ENCODE measurements at places on chromosomes 11 and 22.
A peak's percentile ranks its signal among the peaks of the same experiment; 100 is the strongest.

- DNase-seq = no peak
These were observed 131.8 kb downstream of the UVRAG start for GRCh38 chr11:75946531-75947530.

DNA sequence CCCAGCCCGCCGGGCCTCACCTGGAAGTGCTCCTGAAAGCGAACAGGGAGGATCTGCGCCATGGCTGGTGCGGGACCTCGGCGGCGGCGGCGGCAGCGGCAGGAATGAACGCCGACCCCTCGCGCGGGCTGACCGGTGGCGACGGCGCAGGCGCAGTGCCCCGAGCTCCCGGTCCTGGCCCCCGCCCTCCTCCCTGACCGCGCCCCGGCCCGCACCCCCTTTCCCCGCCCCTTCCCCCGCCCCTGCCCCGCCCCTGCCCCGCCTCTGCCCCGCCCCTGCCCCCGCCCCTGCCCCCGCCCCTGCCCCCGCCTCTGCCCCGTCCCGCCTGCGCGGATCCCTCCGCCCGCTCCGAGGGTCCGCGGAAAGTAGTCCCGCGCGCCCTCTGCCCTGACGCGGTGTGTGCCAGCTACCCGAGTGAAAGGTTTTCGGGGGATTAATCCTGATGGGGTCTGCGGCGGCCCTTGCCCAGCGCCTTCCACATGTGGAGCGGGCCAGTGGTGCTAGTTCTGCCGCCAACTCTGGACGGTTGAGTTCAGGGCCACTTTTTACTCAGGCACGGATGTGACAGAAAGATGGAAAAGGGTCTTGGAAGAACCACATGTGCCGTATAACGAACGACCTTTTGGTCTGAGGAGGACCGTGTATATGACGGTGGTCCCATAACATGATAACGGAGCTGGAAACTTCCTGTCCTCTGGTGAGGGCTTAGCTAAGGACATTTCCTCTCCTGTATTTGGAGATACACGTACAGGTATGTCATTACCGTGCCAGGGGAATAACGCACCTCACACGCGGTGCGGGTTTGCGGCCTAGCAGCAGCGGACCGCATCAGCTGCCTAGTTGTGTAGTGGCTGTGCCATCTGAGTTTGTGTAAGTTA lies at the start of gene CLTCL1:
CLTCL1 (minus strand) TSS at position 140 of the 878 bp plus-strand sequence; CDS start at position 62, 78 bp downstream.
- peak; percentile 94 for DNase-seq

- no peak for DNase-seq
These were observed 43.6 kb downstream of the MRE11 start for GRCh38 chr11:94450048-94450447.

DNA sequence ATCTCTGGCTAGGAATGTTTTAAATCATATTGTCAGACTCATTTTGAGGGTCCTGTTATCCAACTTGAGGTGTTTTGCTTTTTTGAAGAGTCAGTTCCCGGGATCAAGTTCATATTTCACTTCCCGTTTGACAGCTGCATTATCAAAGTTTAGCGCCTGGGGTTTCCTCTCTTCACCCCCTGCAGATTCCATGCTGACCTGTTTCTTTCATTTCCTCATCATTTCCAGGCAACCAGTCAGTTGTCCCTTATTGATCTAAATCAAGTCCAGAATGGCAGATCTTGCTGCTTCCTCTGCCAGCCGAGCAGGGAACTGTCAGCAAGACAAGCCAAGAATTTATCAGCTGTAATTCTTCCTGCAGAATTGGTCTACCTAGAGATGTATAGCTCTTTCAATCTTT lies 197.6 kb upstream of the SYN3 start:
- no peak for DNase-seq

DNA sequence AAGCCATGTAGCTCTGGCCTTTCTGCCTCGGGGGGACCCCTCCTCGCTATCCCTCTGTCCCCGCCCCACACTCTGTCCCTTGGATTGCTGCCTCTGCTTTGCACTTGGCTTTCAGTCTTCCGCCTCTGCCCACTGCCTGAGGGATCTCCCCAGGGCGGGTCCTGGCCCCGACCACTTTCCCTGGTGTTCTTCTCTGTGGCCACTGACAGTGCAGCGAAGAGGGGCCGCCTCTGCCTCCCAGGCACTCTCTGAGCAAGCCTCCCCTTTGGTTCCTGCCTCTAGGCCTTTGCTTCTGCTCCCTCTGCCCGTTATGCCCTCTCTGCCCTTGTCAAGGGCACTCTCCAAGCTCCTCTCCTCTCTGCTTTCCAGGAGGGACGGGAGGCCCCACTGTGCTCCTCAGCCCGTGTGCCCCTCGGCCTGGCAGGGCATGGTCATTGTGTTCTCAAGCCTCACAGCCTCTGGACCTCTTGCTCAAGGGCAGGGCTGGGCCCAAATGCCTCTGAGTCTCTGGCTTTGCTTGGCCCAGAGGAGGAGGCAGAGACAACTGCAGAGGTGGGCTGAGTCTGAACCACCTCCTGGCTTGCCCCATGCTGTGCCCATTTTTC lies 5.5 kb upstream of the MPPED1 start:
- peak; percentile 8 for DNase-seq

GRCh38 chr11:86035164-86035563 lies 33.7 kb downstream of the PICALM start:
- no peak for DNase-seq

GRCh38 chr11:119422809-119423508 lies at the start of gene THY1:
Gene THY1, minus strand, starts transcription at chr11:119423172. Its CDS starts 2,267 bp downstream, at chr11:119420905.
- DNase-seq = peak; percentile 66

DNA sequence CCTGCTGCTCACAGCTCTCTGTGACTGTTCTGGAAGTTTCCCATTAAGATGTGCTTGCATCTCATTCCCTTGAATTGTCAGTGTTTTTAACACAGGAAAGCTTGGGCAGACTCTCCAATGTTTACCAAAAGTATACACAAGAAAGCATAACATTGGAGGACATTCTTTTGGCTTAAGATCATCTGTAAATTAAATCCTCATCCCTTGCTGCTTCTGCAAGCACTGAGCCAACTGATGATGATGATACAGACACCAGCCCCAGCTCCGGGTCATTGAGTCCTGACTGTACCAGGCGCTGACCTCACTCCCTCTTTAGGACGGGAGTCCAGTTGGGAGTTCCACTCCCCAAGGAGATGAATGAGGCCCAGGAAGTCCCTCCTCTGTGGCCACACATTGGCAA lies 23.8 kb downstream of the CD82 start:
- DNase-seq = no peak

DNA sequence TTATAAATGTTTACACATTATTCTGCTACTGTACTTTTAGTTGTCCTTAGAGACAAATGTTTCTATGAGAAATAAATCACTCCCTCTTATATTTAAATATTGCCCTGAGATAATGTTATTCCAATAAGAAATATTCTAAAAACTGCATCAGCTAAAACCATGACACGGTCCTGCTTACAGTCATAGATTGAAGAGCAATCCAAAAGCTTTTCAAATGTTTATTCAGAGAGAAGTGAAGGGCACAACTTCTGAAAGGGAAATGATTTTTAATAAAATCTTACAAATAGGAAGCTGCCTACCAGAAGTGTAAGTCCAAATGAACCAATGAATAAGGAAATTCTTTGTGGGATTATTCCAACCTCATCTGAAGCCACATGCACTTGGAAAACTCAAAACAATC lies 49.2 kb downstream of the STK33 start:
- DNase-seq = no peak

DNA sequence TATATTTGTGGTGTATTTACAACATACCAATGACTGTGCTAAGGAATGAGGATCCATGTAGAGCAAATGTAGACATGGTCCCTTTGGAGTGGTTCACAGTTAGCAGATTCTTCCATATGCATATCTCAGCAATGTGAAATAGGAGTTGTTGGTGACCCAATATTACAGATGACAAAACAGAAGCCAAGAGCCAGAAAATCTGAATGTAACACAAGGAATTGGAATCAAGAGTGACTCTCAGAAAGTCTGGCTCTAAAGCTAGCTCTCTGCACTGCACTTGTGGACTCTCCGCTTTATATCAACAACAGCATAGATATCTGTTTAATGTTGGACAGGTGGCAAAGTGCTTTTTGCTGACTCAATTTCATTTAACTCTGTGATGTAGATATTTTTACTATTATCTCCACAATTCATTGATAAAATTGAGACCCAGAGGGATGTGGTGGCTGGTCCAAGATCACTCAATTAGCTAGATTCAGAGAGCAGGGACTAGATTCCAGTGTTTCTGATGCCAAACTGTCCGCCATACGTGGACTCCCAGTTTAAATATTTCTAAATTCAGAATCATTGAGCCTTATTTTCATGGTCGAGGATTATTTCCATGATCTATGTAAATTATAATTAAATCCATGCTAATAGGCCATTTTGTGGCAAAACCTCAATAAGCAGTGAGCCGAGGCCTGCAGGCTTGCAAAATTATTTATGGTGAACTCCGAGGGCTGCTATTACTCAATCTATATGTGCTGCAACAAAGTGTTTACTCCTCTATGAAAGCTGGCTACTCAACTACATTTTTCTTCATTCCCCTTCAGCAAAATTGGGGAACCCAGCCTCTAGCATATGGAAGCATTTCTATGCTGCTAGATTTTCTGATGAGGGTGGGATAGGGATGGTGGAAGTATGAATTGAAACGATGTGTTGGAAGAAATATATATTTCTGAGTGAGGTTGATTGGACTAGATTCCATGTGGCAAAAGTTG lies 21.1 kb upstream of the TENM4 start:
- DNase-seq = no peak

DNA sequence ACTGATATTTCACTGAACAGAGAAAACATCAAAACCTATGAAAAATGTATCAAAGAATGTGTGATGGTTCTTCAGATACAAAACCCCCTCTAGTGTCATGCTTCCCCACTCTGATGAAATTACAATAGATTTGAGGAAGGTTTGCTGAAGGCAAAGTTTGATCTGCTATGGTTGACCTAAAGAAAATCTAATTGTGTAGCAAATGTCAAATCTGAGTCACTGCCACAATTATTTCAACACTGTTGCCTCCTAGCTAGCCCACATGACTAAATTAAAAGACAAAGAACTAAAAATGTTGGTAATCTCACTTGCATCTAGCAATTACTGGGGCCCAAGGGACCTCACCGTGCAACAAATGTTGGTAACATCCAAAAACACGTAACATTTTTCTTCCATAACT lies 728.0 kb downstream of the DLG2 start:
- DNase-seq = no peak

DNA sequence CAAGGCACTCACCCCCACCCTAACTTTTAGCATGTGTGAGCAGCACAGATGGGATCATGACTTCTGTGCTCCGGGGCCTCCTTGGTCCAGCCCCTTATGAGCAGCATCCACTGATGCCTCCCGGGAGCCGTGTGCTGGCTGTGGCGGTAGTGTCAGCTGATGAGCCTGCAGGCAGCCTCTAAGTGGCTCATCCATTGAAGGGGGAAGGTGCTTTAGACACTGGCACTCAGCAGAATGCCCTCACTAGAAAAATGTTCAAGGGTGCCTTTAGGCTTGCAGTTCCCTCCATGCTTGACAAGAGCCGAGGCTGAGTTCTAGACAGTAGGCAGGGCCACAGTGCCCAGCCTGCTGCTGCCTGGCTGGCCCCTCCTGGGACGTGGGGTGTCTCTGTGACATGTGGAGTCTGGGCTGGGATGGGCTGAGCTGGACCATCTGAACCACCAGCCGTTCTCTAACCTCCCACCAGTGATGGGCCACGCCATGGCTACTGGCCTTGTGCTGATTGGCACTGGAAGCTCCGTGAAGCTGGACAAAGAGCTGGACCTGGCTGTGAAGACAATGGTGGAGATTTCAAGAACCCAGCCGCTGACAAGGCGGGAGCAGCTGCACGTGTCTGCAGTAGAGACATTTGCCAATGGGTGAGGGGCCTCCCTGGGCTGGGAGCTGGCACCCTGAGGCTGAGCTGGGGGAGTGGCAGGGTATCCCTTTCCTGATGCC lies 5.8 kb downstream of the TTC38 start:
- peak; percentile 50 for DNase-seq
